NCI-H1694 treated with DMSO at 0.1 percent for 48 hours (cell line): ENCODE measurements at places on chromosomes 11 and 22.

DNA sequence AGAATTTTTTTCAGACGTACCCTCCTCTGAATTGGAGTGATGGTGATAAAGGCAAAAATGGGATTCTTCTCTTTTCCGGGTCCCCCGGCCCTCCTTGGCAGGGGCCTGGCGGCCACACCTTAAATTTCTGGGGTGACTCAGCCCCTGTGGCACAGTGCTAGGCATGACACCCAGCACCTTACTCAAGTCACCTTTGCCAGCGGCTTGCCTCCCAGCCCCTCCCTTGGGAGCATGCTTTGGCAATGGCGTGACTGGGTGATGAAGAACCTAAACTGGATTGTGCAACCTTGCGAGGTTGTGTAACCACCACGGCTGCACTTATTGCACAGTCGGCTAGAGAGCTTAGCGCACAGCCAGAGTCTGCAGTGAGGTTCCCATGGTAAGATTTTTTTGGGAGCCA, 16.2 kb upstream of the LDLRAD3 start:
- no peak for DNase-seq

DNA sequence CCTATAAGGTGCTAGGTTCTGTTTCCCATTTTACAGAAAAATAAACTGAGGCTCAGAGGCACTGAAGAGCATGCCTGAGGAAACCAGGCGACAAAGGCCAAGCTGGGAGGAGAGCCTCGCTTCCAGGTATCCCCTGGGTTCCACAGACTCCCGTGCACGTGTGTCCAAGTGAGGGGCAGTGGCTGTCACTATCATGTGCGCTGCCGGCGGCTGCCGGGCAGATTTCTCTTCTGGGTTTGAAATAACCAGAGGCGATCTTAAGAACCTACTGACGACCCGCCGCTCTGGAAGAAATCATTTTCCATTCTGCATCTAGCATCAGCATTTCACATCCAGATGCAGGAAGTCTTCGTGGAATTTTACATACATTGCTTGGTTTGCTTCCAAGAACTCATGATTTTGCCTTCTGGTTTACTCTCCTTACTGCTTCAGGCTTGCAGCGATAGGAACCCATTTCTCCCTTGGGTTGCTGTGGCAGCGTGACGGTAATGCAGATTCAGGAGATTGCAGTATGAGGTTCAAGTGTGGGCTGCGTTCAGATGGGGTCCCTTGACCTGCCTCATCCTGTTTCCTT, 28.6 kb downstream of the ARHGAP8 start:
- DNase-seq: no peak

GRCh38 chr11:70853068-70853769, 399.2 kb downstream of the SHANK2 start:
- DNase-seq: no peak

- DNase-seq: no peak
Observed at GRCh38 chr11:69381681-69382130, 87.8 kb downstream of the MYEOV start.

DNA sequence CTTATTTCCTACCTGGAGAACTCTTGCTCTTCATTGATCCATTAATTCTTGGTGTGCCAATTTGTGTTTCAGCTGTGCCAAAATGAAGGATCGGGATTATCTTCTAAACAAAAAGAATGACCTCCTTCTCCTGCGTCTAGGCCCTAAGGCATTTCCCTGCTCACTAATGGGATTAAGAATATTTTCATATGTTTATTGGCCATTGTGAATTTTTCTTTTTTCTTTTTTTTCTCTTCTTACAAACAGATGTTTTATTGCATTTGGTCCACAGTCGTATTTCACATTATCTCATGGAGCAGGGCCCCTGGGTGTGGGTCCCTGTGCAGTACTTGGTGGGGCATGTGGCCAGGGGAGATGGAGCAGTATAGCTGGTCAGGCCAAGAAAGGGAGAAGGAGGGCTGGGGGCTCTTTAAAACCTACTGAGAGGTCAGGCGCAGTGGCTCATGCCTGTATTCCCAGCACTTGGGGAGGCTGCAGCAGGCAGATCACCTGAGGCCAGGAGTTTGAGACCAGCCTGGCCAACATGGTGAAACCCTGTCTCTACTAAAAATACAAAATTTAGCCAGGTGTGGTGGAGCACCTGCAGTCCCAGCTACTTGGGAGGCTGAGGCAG, 35.3 kb upstream of the HORMAD2 start:
- DNase-seq: no peak

DNA sequence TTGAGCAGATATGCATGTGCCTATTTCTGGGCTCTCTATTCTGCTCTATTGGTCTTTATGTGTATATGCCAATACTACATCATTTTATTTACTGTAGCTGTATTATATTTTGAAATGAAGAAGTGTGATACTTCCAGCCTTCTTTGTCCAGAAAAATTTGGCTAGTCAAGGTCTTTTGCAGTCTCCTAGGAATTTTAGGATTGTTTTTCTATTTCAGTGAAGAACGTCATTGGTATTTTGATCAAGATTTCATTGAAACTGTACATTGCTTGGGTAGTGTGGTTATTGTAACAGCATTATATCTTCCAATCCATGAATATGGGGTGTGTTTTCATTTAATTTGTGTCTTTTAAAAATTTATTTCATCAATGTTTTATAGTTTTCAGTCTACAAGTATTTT, 400.3 kb downstream of the AASDHPPT start:
- no peak for DNase-seq

GRCh38 chr11:3231550-3231850, 717 bp downstream of the MRGPRE start:
- no peak for DNase-seq

- no peak for DNase-seq
Observed at GRCh38 chr11:6096417-6096816, 11.1 kb upstream of the OR56B4 start.

DNA sequence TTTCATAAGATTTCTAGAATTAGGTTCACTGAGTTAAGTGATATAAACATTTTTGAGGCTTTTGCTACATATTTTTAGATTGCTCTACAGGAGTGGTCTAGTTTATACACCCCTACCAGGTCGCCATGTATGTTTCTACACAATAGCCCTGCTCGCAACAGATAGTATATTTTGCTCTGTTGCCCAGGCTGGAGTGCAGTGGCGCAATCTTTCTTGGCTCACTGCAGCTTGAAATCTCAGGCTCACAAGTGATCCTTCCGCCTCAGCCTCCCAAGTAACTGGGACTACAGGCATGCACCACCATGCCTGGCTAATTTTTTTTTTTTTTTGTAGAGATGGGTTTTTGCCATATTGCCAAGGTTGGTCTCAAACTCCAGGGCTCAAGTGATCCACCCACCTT, 10.4 kb downstream of the ZNRF3 start:
- no peak for DNase-seq

- no peak for DNase-seq
Observed at GRCh38 chr11:587978-588380, 11.7 kb downstream of the PHRF1 start.

DNA sequence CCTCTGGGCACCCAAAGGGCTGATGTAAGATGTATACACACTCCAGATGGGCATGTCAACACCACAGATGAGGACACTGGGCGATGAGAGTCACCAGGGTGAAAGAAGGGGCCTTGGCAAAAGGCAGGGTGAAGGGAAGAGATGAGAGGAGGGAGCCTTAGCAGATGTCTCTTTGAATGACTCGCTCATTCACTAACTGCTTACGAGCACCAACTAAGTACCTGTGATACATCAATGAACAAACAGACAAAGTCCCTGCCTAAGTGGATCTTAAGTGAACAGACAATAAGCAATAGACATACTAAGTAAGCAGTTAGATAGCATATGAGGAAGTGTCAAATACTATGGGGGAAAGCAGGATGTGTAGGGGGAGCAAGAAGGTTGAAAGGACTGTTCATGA, 7.5 kb downstream of the ME3 start:
- DNase-seq: no peak

DNA sequence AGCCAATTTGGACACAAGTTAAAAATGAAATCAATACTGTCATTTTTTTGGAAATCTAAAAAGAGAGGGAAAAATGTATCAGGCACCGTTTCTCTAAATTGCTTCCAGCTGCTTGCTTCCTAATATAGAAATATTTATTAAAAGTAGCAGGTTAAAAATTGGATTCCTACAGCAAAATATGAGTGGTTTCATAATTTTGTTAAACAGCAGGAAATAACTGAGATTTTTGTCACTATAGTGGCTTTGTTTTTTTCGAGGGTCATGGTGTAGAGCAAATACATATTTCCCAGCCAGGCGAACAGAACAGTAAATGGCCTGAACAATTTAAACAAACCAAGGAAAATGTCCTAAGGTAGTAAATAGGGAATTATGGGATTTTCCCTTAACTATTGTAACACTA, 159.7 kb downstream of the DDX10 start:
- DNase-seq: no peak

- DNase-seq: no peak
Observed at GRCh38 chr11:68969386-68969785, 11.4 kb downstream of the MRGPRD start.

GRCh38 chr11:35118906-35119305, 20.1 kb upstream of the CD44 start:
- no peak for DNase-seq

DNA sequence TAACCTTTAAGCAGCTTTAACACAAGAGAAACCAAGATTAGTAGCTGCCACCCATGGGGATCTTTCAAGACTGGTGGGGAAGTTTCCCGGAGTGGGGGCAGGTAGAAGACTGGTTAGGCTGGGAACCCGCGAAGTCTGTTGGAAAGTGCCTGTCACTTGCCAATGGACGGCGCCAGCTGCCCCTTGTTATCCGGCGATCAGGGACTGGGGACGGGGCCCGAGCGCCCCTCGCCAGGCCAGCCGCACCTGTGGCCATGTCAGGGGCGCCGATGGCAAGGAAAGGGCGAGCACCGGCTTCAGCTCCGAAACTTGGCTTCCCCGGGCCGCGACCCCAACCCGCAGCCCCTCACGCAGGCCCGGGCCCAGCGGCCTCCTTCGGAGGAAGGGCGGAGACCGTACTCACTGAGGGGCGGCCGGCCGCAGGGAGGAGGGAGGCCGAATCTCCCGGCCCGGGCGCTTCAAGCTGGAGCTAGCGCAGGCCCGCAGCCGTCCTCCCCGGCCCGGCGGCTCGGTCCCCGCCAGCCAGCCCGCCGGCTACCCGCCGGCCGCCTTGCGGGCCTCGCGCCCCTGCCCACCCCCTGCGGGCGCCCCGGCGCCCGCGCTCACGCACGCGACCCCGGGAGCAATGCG, 539 bp downstream of the EIF4ENIF1 start:
- no peak for DNase-seq

GRCh38 chr22:44755956-44756361, 3.6 kb downstream of the ARHGAP8 start:
- DNase-seq: no peak

DNA sequence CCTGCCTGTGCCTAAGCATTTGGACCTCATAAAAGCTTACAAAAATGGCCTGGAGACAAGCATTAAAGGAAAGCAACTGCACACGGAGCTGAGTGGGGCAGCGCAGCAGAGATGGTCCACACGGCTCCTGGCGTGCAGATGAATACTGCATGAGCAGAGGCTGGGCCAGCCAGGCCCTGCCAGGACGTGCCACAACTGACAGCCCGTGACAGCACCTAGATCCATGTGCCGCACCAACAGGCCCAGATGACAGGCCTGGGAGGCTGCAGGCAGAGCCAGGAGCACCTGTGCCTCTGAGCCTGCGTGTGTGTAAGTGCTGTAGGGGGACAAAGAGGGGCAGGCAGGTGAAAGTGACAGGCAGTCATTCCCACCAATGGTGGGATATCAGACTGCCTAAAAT, 33.4 kb downstream of the MICAL3 start:
- no peak for DNase-seq

DNA sequence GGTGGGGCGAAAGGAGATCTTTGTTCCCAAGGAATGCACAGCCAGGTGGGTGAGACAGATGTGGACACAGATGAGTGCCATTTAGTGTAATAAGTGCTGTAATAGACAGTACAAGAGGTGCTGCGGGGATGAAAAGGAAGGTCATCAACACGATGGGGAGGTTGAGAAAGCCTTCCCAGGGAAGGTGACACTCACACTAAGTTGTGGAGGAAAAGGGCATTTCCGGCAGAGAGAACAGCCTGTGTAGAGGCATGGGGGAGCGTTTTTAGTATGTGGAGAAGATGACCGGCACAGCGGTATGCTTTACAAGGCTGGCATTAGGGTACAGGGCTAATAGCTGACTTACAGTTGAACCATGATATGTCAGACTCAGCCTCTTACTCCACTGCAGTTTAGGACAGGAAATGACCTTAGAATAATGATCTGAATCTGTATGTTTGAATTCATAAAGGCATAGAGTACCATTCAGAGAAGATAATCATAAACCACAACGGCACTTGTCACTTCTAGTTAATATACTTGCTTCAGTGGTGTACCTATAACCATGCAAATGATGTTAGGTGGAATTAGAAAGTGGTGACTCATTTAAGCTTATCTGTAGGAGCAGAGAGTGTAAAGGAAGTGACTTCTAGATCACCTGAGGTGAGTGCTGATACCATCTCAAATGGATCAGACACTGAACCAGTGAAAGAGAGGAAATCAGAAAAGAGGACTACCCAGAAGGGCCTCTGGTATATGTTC, 60.6 kb downstream of the FAM83F start:
- no peak for DNase-seq

- DNase-seq: no peak
Observed at GRCh38 chr11:41309716-41310115, 149.7 kb downstream of the LRRC4C start.

DNA sequence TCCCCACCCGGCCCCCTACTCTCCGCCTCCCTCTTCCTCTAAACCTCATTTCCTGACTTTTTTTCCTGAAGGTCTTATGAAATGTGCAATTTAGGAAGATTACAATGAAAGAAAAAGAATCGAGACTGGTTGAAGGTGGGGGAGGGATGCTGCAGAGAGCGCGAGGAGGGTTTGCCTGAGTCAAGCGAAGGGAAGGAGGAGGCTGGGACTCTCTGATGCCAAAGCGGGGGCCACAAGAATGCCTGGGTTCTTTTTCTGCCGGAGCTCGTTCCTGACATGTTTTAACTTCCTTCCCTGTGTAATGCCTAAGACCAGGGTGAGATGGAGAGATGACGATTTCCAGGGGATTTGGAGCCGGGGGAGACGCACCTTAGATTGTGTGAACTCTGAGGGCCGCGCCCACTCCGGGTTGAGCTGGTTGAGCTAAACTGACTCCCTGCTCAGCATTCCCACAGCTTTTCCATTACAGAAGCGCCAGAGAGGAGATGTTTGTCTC, 270.5 kb upstream of the SORL1-AS1 start:
- DNase-seq: no peak

- DNase-seq: no peak
Observed at GRCh38 chr11:81303038-81303664, 1430.5 kb downstream of the FAM181B start.
